Calu3 (cell line): ENCODE measurements at places on chromosomes 6 and 20. TPM values are rescaled to one million over a fixed set of nuclear protein-coding genes. Genes with fewer than 3 reads are reported as not detected.
A peak's percentile ranks its signal among the peaks of the same experiment; 100 is the strongest.

DNA sequence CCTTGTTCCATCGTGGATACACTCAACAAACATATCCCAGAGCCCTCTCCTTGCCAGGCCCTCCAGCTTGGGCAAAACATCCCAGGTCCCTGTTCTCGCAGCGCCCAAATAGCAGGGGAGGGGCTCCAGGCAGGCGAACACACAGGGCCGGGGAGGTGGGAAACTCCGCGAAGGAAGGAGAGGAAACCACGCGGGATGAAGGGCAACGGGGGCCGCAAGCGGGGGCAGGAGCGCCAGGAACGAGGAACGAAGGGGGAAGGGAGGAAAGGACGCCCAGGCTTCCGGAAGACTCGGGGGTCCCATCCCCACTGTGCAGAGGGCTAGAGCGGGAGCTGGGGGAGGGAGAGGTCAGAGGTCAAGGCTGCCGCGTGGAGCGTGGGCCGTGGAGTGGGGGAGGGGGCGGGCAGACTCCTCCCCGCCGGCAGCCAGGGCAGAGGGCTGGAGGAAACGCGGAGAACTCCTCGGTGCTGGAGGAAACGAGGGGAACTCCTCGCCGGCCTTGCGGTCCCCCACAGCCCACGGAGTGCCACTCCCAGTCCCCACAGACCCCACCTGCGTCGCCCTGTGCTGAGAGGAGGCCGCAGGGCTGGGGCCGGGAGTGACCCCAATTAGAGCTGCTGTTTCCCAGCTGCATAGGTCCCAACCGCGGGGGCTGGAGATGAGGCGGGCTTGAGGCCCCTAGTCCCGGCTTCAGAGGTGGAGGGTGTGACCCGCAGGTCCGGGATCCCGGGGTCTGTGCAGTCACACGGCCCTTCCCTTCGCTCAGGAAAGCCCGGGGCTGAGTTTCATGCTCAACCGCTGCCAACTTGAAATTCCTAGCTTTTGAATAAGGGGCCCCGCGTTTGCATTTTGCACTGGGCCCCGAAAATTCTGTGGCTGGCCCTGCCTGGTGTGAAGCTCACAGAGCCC is 1.2 kb upstream of the RBM38 start:
- peak overlapping the region; percentile 16 for H3K27ac ChIP-seq
- peak overlapping the region; percentile 67 for H3K4me3 ChIP-seq
- H3K36me3 ChIP-seq = peaks cover 58% of the 10 kb centered on the region
- H3K27me3 ChIP-seq = no peaks in the 10 kb centered on the region
- DNase-seq = no peak
- H3K4me1 ChIP-seq = no peaks in the 10 kb centered on the region

Gene COL21A1
- total RNA-seq = 0.44 and 1.8 TPM in 2 replicates

Gene POU3F2
- 0.12 TPM in 1 of 2 replicates, not detected in the other for total RNA-seq

Gene DNAH8
- total RNA-seq = 0.05 TPM in 1 of 2 replicates, not detected in the other

DNA sequence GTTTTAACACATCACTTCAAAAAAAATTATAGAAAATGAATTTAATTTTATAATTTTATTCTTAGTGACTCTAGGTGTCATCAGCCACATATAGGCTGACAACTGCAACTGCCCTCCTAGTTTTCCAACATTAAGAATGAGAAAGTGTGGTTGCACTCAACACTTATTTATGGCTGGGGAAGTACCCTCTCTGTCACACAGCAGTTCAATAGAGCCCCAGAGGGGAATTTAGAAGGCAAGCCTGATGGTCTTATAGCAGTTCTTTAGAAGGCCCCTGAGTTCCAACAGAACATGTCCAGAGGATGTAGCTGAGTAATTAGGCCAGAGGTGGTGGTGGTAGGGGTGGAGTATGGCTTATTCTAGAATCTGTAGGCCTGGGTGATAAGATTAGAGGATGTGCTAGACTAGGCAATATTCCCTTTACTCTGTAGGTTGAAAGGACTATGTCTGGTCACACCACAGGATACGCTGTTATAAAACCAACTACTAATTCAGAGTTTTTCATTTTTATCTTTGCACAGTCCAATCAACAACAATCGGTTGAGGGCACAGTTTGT is 226.5 kb upstream of the CITED2 start:
- no peaks in the 10 kb centered on the region for H3K27me3 ChIP-seq
- H3K36me3 ChIP-seq = no peaks in the 10 kb centered on the region
- H3K4me3 ChIP-seq = no peak overlapping the region
- peaks cover 12% of the 10 kb centered on the region for H3K4me1 ChIP-seq

DNA sequence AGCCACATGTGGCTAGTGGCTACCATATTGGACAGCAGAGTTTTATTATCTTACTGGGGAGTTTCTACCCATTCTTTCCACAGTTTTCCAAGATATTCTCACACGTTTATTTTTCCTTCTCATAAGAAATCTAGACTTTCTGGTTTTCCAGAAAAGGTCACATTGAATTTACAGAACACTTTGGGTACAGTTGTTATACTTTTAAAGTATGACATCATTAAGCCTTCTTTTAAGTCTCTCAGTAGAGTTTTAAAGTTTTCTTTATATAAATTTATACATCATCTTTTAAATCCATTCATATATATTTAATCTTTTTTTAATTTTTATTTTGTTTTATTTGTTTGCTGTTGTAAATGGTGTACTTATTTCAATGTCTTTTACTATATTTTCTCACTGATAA is 200.3 kb upstream of the QKI start:
- no peaks in the 10 kb centered on the region for H3K36me3 ChIP-seq
- H3K27me3 ChIP-seq = no peaks in the 10 kb centered on the region
- no peaks in the 10 kb centered on the region for H3K4me1 ChIP-seq
- no peak overlapping the region for H3K27ac ChIP-seq
- DNase-seq = no peak

Gene PTCRA
- not detected in 2 replicates for total RNA-seq

- H3K4me1 ChIP-seq = peaks cover 17% of the 10 kb centered on the region
- no peak for DNase-seq
- no peak overlapping the region for H3K4me3 ChIP-seq
- peaks cover 4% of the 10 kb centered on the region for H3K36me3 ChIP-seq
- no peaks in the 10 kb centered on the region for H3K27me3 ChIP-seq
- H3K27ac ChIP-seq = peak overlapping the region; percentile 31
These were observed 172.3 kb downstream of the EPM2A start for GRCh38 chr6:145562771-145563615.

- H3K36me3 ChIP-seq = no peaks in the 10 kb centered on the region
- no peak for DNase-seq
- H3K27ac ChIP-seq = no peak overlapping the region
- H3K4me1 ChIP-seq = no peaks in the 10 kb centered on the region
- no peaks in the 10 kb centered on the region for H3K27me3 ChIP-seq
These were observed 274.5 kb upstream of the NRSN1 start for GRCh38 chr6:23851522-23851921.

Gene SNAP25
- total RNA-seq = 0.73 and 0.83 TPM in 2 replicates

- peaks cover 18% of the 10 kb centered on the region for H3K27me3 ChIP-seq
- no peaks in the 10 kb centered on the region for H3K36me3 ChIP-seq
- H3K4me3 ChIP-seq = no peak overlapping the region
These were observed 389.2 kb downstream of the CD83 start for GRCh38 chr6:14506656-14507246.

DNA sequence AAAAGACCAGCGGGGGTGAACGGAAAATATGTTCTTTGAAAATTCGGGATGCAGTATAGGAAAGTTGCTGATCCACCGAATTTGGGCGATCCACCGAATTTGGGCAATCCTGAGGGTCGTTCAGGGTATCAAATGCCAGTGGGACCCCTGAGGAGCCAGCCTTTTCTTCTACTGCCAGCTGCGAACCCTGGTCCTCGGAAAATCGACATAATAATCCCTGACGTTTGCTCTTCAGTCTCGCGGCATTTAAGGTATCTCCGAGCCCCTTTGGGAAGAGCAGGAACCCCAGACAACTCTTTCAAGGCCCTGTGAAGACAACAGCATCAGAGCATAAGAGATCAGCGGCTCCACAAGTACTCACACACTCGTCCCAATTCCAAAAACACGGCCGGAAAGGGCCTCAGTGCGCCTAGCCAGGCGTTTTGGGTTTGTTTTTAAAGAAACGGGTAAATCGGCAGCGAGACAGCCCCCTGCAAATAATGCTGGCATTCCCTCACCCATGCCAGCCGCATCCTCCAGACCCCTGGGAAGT is 1.0 kb downstream of the SIM1 start:
- no peak for DNase-seq
- peaks cover 10% of the 10 kb centered on the region for H3K36me3 ChIP-seq
- H3K4me1 ChIP-seq = peaks cover 8% of the 10 kb centered on the region
- H3K27me3 ChIP-seq = no peaks in the 10 kb centered on the region
- no peak overlapping the region for H3K4me3 ChIP-seq
- H3K27ac ChIP-seq = no peak overlapping the region

GRCh38 chr6:161308075-161308655 is 34.3 kb upstream of the AGPAT4 start:
- H3K27me3 ChIP-seq = no peaks in the 10 kb centered on the region
- H3K4me3 ChIP-seq = no peak overlapping the region
- H3K4me1 ChIP-seq = peaks cover 13% of the 10 kb centered on the region
- H3K27ac ChIP-seq = no peak overlapping the region
- no peak for DNase-seq

GRCh38 chr6:15761045-15761502 is 98.2 kb upstream of the DTNBP1 start:
- H3K4me3 ChIP-seq = no peak overlapping the region
- no peaks in the 10 kb centered on the region for H3K4me1 ChIP-seq
- no peak for DNase-seq
- H3K27me3 ChIP-seq = no peaks in the 10 kb centered on the region

GRCh38 chr20:34220561-34220960 is 20.7 kb upstream of the ASIP start:
- peaks cover 5% of the 10 kb centered on the region for H3K36me3 ChIP-seq
- no peaks in the 10 kb centered on the region for H3K4me1 ChIP-seq
- DNase-seq = no peak
- H3K27me3 ChIP-seq = no peaks in the 10 kb centered on the region
- H3K4me3 ChIP-seq = no peak overlapping the region

GRCh38 chr6:111411046-111411445 is 72.0 kb downstream of the REV3L start:
- DNase-seq = no peak
- H3K36me3 ChIP-seq = no peaks in the 10 kb centered on the region
- H3K4me1 ChIP-seq = no peaks in the 10 kb centered on the region
- H3K27ac ChIP-seq = no peak overlapping the region
- H3K27me3 ChIP-seq = no peaks in the 10 kb centered on the region
- no peak overlapping the region for H3K4me3 ChIP-seq

DNA sequence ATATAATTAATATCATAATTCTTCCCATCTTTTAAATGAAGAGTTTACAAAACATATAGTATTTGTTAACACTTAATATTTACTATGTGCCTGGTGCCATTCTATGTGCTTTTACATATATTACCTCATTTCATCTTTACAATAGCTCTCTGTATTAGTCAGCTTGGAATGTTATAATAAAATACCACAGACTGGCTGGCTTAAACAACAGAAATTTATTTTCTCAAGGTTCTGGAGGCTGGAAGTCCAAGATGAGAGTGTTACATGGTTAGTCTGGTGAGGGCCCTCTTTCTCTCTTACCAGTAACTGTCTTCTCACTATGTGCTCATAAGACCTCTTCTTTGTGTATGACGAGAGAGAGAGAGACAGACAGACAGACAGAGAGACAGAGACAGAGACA is 110.2 kb downstream of the NKAIN2 start:
- no peaks in the 10 kb centered on the region for H3K36me3 ChIP-seq
- H3K27me3 ChIP-seq = no peaks in the 10 kb centered on the region
- DNase-seq = no peak
- no peaks in the 10 kb centered on the region for H3K4me1 ChIP-seq
- H3K4me3 ChIP-seq = no peak overlapping the region

Gene CD40
- total RNA-seq = 13.3 and 13.6 TPM in 2 replicates

Gene MACROD2
- 28.1 and 29.4 TPM in 2 replicates for total RNA-seq

GRCh38 chr20:37911838-37912281 is 8.9 kb downstream of the VSTM2L start:
- peaks cover 78% of the 10 kb centered on the region for H3K27me3 ChIP-seq
- H3K36me3 ChIP-seq = no peaks in the 10 kb centered on the region
- no peak overlapping the region for H3K4me3 ChIP-seq
- no peak overlapping the region for H3K27ac ChIP-seq
- H3K4me1 ChIP-seq = no peaks in the 10 kb centered on the region

DNA sequence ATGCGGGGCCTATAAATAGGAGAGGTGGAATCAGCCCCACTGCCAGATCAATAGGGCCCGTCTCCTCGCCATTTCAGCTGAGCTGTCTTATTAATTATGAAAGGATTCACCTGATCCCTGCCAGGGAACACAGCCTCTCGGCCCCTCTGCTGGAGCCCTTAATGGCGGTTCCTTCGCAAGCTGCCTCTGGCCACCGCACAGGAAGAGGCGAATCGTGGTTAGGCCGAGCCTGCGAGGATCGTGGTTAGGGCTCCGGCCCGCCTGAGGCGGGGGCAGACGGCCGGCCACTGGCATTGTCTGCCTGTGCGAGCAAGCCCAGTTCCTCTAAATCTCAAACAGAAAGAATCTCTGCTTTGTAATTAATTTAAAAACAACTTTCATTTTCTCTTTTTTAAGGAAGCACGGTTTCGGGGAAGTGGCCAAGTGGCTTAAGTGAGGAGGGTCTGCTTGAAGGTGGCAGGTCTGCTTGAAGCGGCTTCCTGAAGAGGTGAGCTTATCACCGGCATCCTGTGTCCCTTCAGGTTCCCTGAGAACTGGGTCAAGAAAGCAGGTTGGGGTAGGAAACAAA is 9.2 kb downstream of the NRN1 start:
- peaks cover 23% of the 10 kb centered on the region for H3K27me3 ChIP-seq
- no peaks in the 10 kb centered on the region for H3K36me3 ChIP-seq
- DNase-seq = no peak
- H3K4me3 ChIP-seq = no peak overlapping the region
- no peaks in the 10 kb centered on the region for H3K4me1 ChIP-seq
- H3K27ac ChIP-seq = no peak overlapping the region

Gene PPP1R3D
- 16.6 and 17.9 TPM in 2 replicates for total RNA-seq

DNA sequence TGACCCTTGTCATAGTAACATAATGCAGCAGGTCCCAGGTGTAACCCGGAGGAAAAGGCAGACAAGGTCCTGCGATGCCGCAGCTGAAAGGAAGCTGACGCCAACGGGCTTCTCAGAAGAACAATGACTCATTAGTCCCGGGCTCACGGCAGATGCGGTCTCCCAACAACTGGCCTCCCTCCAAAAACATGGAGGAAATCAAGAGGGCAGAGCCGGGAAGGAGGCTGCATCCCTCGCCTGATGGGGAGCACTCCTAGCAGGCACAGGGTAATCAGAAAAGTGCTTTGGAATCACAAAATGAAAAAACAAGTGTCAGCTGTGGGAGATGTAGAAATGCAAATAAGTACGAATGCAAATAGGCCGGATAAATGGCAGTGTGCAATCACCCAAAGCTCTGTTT is 165.2 kb upstream of the AGPAT4 start:
- DNase-seq = peak; percentile 76
- no peaks in the 10 kb centered on the region for H3K27me3 ChIP-seq
- peaks cover 15% of the 10 kb centered on the region for H3K36me3 ChIP-seq
- peak overlapping the region; percentile 55 for H3K27ac ChIP-seq
- H3K4me3 ChIP-seq = peak overlapping the region; percentile 62
- peaks cover 29% of the 10 kb centered on the region for H3K4me1 ChIP-seq

DNA sequence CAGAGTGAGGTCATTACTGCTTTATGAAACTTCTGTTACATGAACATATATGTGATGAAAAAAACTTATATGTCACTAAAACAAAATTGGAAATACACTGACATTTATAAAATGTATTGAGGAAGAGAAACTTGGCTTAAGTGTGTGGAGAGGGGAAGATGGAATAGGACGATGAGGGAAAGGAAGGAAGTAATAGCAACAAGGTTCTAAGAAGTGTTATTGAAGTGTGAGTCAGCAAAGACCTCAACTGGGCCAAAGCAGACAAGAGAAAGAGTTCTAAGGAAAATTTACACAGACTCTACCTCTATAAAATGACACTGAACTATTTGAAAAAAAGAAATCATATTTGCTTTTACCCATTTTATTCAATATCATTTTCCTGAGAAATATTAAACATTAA is 38.3 kb downstream of the SNX3 start:
- H3K4me1 ChIP-seq = no peaks in the 10 kb centered on the region
- DNase-seq = no peak
- no peak overlapping the region for H3K4me3 ChIP-seq
- H3K27ac ChIP-seq = no peak overlapping the region
- H3K36me3 ChIP-seq = peaks cover 8% of the 10 kb centered on the region
